ENCODE measurements at places on chromosomes 3 and 15.

DNA sequence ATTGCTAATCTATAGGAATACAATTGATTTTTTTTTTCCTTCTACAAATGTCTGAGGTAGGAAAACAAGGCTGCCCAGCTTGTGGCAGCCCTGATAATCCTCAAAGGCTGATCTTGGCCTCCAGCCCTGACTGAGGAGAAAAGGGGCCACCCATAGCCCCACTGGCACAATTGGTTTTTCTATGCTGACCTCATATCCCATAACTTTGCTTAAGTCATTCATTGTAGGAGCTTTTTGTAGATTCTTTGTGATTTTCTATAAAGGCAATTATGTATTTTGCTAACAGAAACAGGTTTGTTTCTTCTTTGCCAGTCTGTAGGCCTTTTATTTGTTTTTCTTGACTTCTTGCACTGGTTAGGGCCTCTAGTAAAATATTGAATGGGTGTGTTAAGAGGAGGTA lies 80.2 kb upstream of the C15orf39 start:
- DNase-seq: no peak

- no peak for DNase-seq
These were observed 32.5 kb downstream of the GBE1 start for GRCh38 chr3:81728766-81729544.

- DNase-seq: no peak
These were observed 164.1 kb upstream of the NSMCE3 start for GRCh38 chr15:29433507-29434248.

DNA sequence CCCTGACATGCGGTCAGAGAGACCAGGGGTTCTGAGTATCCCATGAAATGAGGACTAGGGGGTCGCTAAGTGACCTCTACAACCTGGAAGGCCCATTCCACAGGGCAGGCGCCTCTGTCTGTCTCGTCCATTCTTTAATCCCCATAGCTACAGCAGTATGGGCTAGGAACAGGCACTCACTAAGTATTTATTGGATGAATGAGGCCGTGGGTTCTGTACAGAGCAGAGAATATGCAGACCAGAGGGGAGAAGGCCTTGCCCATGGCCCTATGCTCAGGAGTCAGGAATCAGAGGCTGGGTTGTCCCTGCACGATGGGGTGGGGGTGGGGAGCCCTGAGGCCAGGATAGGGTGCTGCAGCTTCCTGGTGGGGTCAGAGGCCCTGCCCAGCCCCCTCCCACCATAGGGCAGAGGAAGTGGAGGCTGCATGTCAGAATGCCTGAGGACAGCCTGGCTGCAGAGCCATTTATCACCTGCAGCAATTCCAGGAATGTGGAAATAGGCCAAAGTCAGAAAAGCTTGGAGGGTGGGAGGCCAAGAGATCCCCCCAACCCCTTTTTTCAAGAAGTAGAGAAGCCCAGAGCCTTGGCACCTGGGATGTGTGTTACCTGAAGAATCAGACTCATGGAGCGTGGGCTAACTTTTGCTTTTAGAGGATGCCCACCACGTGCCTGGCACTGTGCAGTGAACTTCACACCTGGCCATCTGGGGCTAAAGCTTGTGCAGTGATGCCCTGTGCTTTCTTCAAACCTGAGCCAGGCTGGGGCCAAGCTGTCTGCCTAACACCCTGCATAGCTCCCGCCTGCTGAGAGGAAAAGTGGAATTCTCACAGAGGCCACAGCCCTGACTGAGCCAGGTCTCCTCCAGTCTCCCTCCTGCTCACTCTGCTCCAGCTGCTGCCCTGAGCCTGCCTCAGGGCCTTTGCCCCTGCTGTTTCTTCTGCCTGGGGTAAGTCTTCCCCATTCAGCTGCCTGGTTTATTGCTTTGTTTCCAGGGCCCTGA lies 109.4 kb downstream of the WNT7A start:
- no peak for DNase-seq

DNA sequence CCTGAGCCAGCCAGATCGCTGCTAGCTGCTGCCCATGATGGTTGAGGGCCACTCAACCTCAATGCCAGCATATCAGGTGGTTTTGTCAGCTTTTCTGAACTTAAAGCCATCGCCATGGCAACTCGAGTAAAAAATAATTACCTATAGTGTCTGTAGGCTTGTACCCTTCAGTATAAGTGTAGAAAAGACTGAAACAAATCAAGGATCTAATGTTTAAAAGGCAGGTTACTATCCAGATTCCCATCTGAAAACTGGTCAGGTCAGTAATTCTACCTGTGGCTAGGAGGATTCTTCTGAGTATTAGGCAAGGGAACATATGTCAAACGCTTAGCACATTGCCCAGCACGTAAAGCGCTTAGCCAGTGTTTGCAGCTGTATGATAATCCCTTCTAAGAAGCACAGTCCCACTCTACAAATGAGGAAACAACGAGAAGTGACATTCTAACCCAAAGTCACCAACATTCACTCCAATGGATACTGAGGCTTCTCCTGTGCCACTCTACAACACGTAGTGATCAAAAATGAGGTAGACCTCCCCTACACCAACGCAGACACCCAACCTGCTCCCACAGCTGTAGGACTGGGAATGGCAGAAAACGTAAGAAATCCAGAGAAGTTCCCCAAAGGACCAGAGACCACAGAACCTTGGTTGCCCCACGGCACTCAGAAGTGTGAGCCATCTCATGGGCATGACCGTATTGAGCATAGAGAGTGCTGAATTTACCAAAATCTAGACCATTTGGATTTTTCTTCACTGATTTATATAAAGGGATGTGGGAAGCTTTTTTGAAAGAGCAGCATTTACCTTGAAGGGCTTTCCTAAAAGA lies 55.3 kb downstream of the SLTM start:
- DNase-seq: no peak

DNA sequence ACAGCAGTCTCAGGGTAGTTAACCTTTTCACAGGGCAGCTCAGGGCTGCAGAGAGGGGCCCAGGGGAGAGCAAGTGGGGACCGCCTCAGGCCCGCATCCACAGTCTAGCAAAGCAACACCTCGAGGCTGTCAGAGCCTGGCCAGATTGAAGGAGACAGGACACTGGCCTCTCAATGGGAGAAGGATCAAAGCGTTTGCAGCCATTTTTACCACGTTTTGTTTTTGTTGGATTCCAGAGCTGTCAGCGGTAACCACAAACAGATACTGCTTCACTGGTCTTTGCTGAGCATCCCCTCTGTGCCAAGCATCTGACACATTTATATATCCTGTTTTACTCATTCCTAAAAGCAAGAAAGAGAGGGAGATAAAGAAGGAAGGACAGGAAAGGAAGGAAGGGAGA lies 153.8 kb downstream of the SHQ1 start:
- no peak for DNase-seq

DNA sequence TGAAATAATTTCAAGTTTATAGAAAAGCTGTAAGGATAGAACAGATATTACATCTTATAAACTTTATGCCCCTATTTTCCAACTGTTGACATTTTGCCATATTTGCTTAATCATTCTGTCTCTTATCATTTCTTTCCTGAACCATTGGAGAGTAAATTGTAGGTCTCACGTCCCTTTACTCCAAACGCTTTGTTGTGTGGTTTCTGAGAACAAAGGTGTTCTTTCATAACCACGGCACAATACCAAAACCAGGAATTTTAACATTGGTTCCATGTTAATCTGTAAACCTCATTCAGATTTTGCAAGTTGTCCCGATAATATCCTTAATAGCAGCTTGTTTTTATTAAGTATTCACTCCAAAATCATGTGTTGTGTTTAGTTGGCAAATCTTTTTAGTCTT lies 134.8 kb downstream of the AKAP13 start:
- no peak for DNase-seq

- no peak for DNase-seq
These were observed 62.3 kb upstream of the ASB14 start for GRCh38 chr3:57354768-57355167.

DNA sequence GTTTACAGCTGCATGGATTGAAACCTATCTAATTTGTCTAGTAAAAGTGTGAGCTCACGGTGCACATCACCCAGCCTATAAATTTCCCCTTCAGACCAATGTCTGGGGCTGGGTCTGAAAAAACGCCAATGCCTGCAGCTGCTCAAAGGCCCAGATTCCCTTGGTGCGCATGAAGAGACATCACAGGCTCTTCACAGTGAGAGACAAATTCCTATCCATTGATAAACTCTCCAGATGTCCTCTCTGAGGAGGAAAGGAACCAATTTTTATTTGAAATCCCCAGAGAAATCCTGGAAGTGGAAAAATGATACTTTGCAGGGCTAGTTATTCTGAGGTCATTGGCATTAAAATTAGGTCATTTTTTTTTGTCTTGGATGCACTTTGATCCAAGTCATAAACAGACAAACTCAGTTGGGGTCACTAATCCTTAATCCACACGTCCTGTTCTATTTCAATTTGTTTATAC lies 360.5 kb downstream of the EPHA3 start:
- no peak for DNase-seq

GRCh38 chr3:70557976-70558375 lies 245.5 kb upstream of the MDFIC2 start:
- no peak for DNase-seq

- no peak for DNase-seq
These were observed 50.4 kb downstream of the IL12A start for GRCh38 chr3:160038862-160039562.

- no peak for DNase-seq
These were observed 245.7 kb upstream of the THRB start for GRCh38 chr3:24740326-24740725.

GRCh38 chr3:150314248-150315004 lies 93.7 kb upstream of the TSC22D2 start:
- no peak for DNase-seq

DNA sequence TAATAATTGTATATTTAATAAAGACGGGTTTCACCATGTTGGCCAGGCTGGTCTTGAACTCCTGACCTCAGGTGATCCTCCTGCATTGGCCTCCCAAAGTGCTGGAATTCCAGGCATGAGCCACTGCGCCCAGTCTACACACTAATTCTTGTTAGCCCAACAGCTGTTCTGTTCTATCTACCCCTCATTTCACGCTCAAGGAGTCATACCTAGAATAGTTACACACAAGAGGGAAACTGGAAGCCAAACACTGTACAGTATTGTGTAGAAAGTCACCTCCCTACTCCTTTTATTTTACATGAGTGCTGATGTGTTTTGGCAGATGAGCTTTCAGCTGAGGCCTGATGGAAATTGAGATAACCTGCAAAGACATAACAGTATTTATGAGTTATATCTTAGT lies 13.4 kb upstream of the CTDSPL2 start:
- no peak for DNase-seq

GRCh38 chr3:72428803-72429202 lies 419.4 kb downstream of the SHQ1 start:
- no peak for DNase-seq

DNA sequence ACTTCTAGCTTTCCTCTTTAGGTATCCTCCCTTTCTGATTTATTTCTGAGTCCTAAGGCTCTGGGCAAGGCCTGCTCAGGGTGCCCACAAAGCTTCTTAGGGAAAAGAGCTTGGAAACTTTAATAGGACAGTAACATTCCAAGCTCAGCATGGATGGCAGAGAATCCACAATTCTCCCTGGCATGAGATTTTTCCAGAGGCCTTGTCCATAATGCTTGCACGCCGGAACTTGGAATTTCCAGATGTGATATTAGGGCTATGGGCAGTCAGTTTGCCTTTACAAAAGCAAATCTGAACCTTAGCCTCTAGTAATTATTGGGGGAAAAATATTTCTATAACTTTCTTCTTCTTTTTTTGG lies 139.0 kb upstream of the RBMS3 start:
- no peak for DNase-seq

GRCh38 chr3:140950863-140951262 lies 9.2 kb downstream of the SLC25A36 start:
- DNase-seq: no peak

DNA sequence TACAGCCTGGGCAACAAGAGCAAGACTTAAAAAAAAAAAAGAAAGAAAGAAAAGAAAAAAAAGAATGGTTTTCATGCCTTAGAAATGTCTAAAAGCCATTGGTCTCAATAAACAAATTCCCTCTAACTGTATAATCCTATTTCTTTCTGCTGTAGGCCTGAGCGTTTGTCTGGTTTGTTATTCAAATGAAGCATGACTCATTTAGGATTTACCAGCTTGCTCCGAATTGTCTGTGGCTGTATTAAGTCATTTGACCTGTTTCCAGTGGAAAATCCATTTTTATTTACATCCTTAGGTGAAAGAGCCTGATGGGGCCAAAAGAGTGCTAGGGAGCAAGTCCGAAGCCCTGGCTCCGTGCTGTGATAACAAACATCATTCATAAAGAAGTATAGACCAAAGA lies 73.8 kb downstream of the BDH1 start:
- no peak for DNase-seq

DNA sequence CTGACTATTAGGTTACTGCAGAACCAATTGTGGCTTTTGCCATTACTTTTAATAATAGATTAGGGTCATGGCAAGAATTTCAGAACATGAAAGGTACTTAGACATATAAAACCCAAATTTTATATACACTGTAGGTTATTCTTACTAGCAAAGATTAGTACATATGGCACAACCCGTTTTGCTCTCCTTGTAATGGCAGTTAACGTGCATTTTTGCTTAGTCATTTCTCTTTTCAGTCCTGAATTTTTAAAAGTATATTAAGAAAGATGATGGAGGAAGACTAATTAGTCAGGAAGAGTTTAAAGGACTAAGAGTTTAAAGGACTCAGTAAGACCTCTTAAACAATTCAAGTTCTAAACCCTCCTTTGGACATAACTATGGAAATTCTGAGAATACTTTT lies 114.0 kb downstream of the PEAK1 start:
- no peak for DNase-seq

DNA sequence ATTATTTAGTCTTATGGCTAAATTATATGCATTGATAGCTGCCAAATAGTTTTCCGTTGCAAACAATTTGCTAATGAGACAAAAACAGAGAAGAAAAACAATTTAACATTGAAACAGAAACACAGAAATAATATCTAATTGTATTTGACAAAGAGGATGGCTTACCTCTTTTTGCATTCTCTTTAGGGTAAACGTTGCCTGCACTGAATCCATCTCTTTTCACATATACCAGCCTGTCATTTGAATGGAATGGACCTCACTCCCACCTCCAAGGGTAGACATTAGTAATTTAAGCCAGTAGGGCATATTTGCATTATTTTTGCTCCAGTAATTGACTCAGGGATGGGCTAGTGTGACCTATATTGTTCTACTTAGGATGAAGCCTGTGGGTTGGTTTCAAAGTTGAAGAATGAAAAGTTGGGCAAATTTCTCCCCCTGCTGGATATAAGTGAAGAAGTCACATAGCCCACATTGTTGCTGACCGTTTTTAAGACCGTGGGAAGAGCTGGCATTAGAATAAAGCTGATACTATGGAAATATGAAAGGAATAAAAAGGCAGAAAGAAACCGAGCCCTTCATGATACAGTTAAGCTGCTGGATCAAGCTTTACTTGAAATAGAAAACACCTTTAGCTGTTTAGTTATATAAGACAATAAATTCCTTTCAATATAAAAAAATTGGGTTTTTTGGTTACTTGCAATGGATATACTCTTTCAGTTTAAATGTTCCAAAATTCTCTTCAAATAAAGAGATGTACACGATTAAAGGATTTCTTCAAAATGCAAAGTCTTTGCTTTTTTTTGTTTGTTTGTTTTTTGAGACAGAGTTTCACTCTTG lies 26.9 kb downstream of the PIERCE2 start:
- no peak for DNase-seq

Measured in thoracic aorta (tissue), 2 donors.